ENCODE measurements at places on chromosomes 12 and 14. TPM values are rescaled to one million over a fixed set of nuclear protein-coding genes. Genes with fewer than 3 reads are reported as not detected.
A peak's percentile ranks its signal among the peaks of the same experiment; 100 is the strongest.

OVCH1 gene
- total RNA-seq = not detected

DNA sequence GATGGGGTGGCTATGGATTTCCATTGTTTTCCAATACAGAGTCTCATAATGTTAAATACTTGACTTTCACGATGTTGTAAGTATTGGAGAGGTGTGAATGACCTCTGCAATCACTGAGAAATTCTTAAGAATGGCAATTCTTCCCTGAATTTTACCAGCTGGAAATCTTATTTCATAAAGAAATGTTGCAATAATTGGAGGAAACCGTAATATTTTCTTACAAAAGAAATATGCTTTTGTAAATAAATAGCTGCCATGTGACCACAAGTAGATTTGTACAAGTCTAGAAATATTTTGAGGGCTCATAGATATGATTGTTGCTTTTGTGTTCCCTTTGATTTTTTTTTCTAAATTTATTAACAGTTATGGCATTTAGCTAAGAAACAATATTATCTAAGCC is 308.7 kb upstream of the ATP2B1 start:
- no peak for DNase-seq

GRCh38 chr12:132560364-132560613 is 50.1 kb downstream of the LRCOL1 start:
- DNase-seq = no peak

DNA sequence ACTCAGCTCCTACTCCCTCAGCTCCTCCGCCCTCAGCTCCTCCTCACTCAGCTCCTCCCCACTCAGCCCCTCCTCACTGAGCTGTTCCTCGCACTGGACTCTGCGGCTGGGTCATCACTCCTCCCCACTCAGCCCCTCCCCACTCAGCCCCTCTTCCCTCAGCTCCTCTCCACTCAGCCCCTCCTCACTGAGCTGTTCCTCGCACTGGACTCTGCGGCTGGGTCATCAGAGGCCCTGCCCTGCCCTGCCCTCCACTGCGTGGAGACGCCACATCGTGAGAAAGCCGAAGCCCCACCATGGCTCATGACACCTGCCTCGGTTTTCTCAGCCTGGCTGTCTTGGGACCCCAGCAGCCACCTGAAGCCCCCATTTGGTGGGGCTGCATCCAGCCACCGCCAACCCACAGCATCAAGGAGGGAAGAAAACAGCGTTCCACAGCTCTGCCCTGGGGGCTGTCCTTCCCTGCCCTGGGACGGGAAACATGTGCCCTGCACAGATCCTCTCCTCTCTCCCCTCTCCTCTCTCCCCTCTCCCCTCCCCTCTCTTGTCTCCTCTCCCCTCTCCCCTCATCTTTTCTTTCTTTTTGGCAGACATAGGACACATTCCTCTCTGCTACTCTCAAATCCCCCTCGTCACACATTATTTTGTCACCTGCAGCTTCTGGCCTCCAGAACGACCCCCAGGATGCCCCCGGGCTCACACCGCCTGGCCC is 17.7 kb downstream of the NOC4L start:
- no peak for DNase-seq

- DNase-seq = no peak
Measured at GRCh38 chr12:5830111-5830510, 114.9 kb downstream of the ANO2 start.

KRT2 gene
- not detected for total RNA-seq

GRCh38 chr12:15763328-15763727 is 25.9 kb downstream of the EPS8 start:
- no peak for DNase-seq

DNA sequence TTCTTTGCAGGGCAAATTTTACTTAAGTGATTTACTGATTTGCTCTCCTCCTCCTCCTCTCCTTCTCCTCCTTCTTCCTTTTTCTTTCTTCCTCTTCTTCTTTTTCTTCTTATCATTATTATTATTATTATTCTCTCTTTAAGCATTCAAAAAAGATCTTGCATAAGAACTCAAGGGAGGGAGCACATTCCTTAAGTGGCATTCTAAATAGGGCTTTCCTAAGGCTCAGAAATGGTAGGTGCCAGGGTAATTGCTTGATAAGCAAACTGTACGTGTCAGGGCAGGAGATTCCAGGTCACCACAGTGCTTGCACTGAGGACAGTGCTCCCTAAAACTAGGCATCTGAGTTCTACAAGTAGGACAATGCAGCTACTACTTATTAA is 92.4 kb downstream of the SPTSSA start:
- no peak for DNase-seq

DNA sequence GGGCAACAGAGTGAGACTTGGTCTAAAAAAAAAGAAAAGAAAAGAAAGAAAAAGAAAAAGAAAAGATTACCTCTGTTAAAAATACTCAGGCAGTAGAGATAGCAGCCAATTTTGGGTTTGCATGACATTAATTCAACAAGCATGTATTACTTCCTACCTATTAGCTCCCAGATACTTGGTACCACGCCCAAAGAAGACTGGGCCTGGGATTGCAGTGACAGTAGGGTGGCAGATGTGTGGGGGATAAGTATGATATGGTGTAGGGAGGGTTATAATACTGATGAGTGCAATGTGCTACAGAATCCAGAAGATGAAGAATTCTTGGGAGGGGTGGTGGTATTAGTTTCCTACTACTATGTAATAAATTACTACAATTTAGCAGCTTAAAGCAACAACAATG is 46.4 kb upstream of the FOS start:
- no peak for DNase-seq

MORN3 gene
- 0.37 TPM for total RNA-seq

TOMM20L gene
- total RNA-seq = not detected

DNA sequence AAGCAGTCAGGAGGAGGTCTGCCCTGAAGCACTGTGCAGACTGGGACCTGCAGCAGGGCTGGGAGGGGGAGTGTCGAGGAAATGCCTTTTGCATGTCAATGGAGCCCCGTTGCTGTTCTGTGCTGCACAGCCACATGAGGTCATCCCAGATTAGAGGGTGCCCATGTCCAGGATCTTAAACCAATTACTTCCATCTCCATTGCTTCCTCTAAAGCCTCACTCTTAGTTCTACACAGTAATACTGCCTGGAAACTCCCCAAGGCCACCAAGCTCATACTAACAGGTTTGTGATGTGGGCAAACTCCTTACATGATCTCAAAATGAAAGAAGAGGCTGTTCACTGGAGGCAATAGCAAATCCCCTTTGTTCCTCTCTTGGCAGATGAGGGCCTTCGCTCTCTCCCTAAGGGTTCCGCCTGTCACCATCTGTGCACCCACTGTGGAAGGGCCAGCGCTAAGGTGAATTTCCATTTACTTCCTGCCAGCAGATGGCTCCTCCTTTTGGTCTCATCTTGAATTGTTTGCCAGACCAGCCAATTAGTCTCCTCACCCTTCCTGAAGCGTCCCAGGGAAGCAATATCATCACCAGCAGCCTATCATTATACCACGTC is 35.4 kb upstream of the LTA4H start:
- DNase-seq = no peak

EID3 gene
- total RNA-seq = 7.8 TPM

- DNase-seq = no peak
Measured at GRCh38 chr12:42759622-42760273, 170.2 kb upstream of the PRICKLE1 start.

DNA sequence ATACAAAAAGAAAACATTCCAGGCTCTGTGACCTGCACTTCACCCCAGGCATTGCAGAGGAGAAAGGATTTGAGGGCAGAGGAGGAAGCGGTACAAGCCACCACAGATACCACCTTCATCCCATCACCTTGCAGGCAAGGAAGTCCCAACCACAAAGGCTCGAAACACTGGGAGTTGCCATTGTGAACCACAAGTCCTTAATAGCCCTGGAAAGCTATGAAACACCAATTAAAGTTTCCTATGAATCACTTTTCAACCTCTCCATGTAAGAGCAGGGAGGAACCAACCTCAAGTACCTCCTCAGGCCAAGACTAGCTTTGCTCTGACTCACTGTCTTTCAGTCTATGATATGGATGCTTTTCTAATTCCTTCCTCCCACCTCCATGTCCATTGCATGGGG is 27.0 kb downstream of the MAP3K9 start:
- no peak for DNase-seq

GRCh38 chr14:78683981-78684380 is 513.8 kb downstream of the NRXN3 start:
- no peak for DNase-seq

GRCh38 chr12:108803428-108804105 is 53.8 kb downstream of the SSH1 start:
- DNase-seq = peak; percentile 81

MMP14 gene
- total RNA-seq = 2.4 TPM

HOXC4 gene
- total RNA-seq = 1.3 TPM

GRCh38 chr14:93727039-93727740 is 61.1 kb downstream of the PRIMA1 start:
- no peak for DNase-seq

Data from activated CD8-positive, alpha-beta T cell treated with anti-CD3 and anti-CD28 coated beads, Interleukin-2, amount 10 ng/mL, durations not matched to agents 7 days and 5 days (primary cell).